NCI-H1417 treated with DMSO at 0.1 percent for 48 hours (cell line): ENCODE measurements at places on chromosomes 4 and X.

GRCh38 chr4:121535351-121535750, 154.5 kb upstream of the QRFPR start:
- DNase-seq: no peak

DNA sequence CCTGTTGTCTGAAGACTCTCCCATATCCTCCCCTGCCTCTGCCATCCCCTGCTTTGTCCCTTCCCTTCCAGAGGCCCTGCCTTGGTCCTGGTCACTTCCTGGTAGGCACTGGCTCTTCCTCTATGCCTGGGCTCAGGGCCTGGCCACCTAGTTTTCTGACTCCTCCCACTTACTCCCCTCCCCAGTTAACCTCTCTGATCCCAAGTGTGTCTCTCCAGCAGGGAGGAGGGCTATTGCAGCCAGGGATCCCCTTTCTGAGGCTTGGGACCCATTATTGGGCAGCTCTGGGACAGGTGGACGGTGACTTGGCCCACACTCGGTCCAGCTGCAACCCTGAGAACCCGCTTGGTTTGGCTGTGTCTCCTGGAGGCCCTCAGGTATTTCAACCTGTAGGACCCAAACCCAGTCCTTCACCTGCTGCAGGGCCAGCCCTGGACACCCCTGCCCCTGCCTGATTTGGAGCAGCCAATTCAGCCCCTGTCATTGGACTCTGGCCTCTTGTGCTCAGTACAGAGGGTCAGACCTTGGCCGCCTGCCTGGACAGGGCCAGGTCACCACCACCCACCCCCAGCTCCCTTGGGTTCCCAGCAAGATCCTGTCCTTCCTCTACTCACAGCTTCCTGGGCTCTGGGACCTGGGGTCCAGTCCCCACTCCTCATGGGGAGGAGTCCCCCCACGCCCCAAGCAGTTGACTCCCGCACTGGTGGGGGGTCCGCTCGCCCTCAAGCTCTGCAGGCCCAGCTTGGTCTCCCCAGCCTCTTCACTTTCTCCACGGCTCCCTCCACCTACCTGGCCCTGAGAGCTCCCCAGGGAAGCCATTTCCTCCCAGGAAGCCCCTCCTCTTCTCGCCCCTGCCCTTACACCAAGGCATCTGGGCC, 1.1 kb upstream of the SH3BP2 start:
- no peak for DNase-seq

GRCh38 chr4:34718576-34719245, 1525.6 kb downstream of the ARAP2 start:
- no peak for DNase-seq

GRCh38 chr4:127616898-127617297, 15.9 kb upstream of the INTU start:
- no peak for DNase-seq
